ENCODE measurements at places on chromosomes 5 and 9.

- no peak overlapping the region for H3K27ac ChIP-seq
- DNase-seq: no peak
- peaks cover 6% of the 10 kb centered on the region for H3K4me1 ChIP-seq
- no peak overlapping the region for H3K4me3 ChIP-seq
- no peaks in the 10 kb centered on the region for H3K36me3 ChIP-seq
Measured at GRCh38 chr5:32222723-32223470, 48.8 kb upstream of the GOLPH3 start.

- no peak for DNase-seq
- no peak overlapping the region for H3K27ac ChIP-seq
- H3K4me3 ChIP-seq: no peak overlapping the region
Measured at GRCh38 chr5:179193746-179194145, 133.6 kb downstream of the ZNF354C start.

- H3K27ac ChIP-seq: no peak overlapping the region
- no peaks in the 10 kb centered on the region for H3K36me3 ChIP-seq
- H3K27me3 ChIP-seq: no peaks in the 10 kb centered on the region
- peaks cover 3% of the 10 kb centered on the region for H3K4me1 ChIP-seq
- H3K4me3 ChIP-seq: no peak overlapping the region
- DNase-seq: no peak
Measured at GRCh38 chr5:107893642-107894041, 222.9 kb upstream of the EFNA5 start.

DNA sequence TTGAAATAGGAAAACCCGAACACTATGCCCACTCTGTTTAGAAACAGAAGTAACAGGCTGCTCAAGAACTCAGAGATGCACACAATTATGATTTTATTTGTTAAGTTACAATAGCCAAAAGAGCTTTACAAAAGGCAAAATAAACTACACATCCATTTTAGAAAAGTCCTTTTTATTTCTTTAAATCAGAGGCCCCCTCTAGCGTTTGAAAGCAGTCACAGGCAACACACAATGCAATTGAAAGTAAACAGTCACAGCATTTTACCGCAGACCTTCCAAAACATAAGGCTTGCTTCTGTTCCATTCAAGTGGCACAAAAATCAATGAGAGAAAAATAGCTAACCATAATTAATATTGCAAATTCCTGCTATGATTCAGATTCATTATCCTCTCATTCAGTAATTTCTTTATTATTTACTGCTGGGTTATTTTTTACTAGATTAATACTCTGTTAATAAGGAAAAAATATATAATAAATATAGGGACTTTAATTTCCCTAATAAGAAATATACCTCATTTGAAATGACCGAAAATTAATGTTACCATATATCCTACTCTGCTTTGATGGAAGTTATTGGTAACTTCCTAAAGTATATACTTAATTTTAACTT is 78.3 kb downstream of the CEP120 start:
- peak; percentile 75 for DNase-seq
- no peak overlapping the region for H3K27ac ChIP-seq
- no peak overlapping the region for H3K4me3 ChIP-seq
- peaks cover 3% of the 10 kb centered on the region for H3K36me3 ChIP-seq

DNA sequence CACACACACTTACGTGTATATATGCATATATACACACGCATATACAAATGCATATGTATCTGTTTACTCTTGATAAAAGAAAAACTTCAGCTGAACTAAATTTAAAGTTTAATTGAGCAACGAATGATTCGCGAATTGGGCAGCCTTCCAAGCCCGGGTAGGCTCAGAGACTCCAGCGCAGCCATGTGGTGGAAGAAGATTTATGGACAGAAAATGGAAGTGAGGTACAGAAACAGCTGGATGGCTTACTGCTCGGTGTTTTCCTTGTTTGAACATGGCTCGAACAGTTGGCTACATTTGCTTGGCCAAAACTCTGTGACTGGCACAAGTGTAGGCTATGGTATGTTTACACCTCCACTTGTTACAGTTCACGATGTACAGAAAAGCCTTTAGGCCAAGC is 239.3 kb upstream of the PRDM9 start:
- no peak overlapping the region for H3K4me3 ChIP-seq
- H3K27ac ChIP-seq: no peak overlapping the region
- DNase-seq: no peak

GRCh38 chr5:68074048-68074632 is 141.4 kb upstream of the PIK3R1 start:
- no peak for DNase-seq
- H3K27ac ChIP-seq: no peak overlapping the region
- H3K4me1 ChIP-seq: no peaks in the 10 kb centered on the region
- no peak overlapping the region for H3K4me3 ChIP-seq
- no peaks in the 10 kb centered on the region for H3K36me3 ChIP-seq

- no peak overlapping the region for H3K4me3 ChIP-seq
- no peaks in the 10 kb centered on the region for H3K36me3 ChIP-seq
- no peaks in the 10 kb centered on the region for H3K27me3 ChIP-seq
- no peak overlapping the region for H3K27ac ChIP-seq
- no peak for DNase-seq
Measured at GRCh38 chr5:148699028-148699427, 44.7 kb upstream of the HTR4 start.

DNA sequence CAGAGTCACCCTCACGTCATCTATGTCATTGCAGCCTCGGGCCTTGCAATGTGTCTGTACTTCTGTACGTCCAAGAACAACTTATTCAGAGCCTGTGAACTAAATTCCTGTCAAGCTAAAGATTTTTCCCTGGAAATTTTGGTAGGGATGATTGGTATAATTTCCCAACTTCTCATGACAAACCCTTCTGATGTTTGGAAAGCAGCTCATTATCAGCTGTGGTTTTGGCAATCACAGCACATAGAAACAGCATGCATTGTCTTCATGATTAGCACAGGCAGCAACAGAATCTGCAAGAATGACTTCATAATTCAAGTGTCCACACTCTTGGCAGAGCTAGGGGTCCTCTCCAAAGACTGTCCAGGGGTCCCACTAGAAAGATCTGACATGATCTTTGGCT is 49.5 kb downstream of the APBA1 start:
- no peak overlapping the region for H3K4me3 ChIP-seq
- H3K4me1 ChIP-seq: no peaks in the 10 kb centered on the region
- no peaks in the 10 kb centered on the region for H3K36me3 ChIP-seq
- no peak overlapping the region for H3K27ac ChIP-seq
- no peaks in the 10 kb centered on the region for H3K27me3 ChIP-seq
- DNase-seq: no peak

Data from SJSA1 (cell line).